ENCODE measurements at places on chromosomes 5 and 9.

GRCh38 chr9:35636135-35636876 lies 14.4 kb downstream of the SIT1 start:
- no peak for DNase-seq

DNA sequence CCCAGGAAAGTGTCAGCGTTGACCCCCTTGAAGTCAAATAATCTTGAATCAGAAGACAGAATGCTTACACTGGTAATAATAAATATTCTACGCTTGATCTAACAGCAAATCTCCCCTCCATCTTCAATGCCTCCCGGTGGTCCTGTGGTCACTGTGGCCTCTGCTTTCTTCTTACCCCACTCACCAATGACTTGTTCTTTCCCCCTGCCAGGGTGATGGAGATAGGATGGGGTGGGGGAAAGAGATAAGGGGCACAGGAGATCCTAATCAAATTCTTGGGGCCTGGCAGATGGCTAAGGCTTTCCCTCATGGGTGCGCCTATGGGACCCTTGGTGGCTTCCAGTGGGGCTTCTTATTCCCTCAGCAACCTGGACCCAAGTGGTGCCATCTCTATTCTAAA lies 152.6 kb upstream of the EGFLAM start:
- no peak for DNase-seq

DNA sequence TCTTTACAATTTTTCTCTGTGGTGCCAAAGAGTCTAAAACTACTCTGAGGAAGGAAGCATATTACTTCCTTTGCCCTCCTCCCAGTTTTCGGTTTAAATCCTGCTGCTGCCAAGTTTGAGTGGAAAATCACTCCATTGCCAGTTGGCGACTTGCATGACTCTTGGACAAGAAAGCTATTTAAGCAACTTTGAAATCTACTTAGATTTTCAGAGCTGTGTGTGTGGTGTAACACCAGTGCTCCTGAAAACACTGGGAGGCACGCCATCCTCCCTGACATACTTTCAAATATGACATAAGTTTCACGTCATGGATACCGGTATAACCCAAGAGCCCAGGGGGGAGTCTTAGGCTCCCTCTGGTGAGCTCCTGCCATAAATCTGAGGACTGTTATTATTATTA lies 83.5 kb upstream of the RIOK2 start:
- no peak for DNase-seq

GRCh38 chr9:68876681-68877080 lies 137.2 kb downstream of the PRKACG start:
- DNase-seq, result no peak
